Cardiac muscle cell (in vitro differentiated cells and primary cell): ENCODE measurements at places on chromosomes 4 and X.

GRCh38 chr4:158845311-158846041, 76.7 kb downstream of the FNIP2 start:
- DNase-seq = no peak

- DNase-seq = no peak
Observed at GRCh38 chr4:69323284-69323683, 43.0 kb downstream of the UGT2B28 start.

DNA sequence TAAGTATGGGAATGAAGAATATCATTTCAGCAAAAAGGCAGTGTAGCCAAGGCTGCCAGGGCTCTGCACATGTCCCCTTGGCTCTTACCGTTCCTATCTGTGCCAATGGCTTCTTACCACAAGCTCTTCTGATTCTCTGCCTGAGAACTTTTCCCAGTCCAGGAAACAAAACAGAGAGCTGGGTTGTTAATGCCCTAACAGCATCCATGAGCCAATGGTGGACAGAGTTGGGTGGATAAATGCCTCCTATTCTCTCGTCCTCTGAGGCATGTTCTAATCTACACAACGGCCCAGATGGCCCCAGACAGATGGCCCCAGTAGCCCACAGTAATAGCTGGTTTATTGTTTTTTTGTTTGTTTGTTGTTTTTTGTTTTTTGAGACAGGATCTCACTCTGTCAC, 28.0 kb downstream of the SCD5 start:
- no peak for DNase-seq

GRCh38 chrX:133229361-133229760, 11.2 kb upstream of the TFDP3 start:
- DNase-seq = no peak

GRCh38 chr4:186932196-186932595, 208.5 kb upstream of the FAT1 start:
- no peak for DNase-seq

- DNase-seq = peak; percentile 69
Observed at GRCh38 chrX:20514358-20514757, 247.6 kb upstream of the RPS6KA3 start.

DNA sequence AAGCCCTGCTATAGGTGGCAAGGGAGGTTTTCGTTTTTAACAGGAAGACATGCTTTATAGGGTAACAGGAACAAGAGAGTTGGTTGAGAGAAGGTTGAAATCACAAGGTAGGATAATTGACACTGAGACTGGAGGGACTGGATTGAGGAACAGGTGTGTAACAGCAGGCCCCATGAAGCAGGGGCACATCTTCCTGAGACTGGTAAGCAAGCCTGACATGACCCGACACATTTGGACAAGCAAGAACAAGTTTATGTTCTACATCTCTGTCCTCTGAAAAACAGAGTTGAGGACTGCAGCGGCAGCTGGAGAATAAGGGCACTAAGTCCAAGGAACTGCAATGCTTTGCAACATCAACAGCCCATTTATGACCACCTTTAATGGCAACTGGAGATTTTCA, 5.2 kb downstream of the RPS4X start:
- no peak for DNase-seq

- no peak for DNase-seq
Observed at GRCh38 chr4:70678383-70678999, 9.8 kb upstream of the UTP3 start.

DNA sequence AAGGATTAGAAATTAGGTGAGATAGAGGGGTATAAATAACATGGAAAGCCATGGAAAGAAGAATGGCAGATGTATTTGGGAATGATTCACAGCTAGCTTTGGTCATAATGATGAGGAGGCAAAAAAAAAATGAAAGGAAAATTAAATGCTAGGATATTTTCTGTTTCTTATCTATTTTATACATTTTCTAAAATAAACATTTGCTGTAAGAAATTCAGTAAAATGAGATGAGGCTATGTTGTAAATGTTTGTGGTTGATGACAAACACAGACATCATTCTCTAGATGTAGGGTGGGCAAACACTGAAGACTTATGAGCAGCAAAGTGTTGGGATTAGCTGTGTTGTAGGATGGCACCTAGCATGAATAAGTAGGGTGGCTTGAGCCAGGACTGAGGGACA, 407.1 kb downstream of the IL15 start:
- no peak for DNase-seq

- no peak for DNase-seq
Observed at GRCh38 chrX:40727093-40727492, 8.2 kb downstream of the MED14 start.

DNA sequence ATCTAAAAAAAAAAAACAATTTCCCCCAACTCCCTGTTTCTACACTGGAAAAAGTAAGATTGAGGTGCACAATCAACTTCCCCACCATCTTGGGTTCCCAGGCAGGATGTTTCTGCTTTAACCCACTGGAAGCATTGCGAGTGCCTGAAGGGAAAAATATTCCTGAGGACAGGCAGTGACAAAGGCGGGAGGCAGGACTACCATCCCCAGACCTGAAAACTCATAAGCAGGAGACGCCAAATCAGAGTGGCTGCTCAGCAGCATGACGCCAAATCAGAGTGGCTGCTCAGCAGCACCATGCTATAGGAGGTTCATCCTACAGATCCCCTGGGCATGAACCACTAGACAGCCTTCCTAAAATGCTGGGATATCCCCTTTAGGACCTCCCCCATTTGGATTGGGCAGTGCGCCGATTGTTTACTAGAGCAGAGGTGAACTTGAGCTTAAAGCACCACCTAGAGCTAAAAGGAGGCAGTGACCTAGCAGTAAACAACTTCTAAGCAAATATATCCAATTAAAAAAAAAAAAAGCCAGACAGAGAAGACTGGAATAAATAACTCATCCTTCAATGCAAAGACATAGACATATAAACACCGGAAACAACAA, 35.0 kb upstream of the GK start:
- no peak for DNase-seq

DNA sequence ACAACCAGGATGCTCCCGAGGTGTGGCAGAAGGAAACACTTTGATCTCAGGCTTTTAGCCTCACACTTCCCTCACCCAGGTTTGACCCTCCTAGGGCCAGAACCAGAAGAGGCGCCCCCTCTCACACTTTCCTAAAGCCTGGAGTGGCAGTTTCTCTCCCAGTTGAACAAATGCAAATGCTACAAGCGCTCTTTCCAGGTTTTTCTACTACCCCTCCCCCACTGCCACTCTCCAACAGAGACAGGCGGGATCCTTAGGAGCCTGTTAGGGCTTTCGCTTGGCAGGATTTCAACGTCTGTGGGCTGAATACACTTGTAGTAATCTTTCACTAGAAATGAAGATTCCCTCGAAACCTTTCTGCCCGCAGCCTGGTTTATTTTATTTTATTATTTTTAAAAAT, 2.4 kb downstream of the TSC22D3 start:
- DNase-seq = peak; percentile 66

- DNase-seq = no peak
Observed at GRCh38 chrX:98956014-98956413, 1454.1 kb downstream of the PCDH19 start.

DNA sequence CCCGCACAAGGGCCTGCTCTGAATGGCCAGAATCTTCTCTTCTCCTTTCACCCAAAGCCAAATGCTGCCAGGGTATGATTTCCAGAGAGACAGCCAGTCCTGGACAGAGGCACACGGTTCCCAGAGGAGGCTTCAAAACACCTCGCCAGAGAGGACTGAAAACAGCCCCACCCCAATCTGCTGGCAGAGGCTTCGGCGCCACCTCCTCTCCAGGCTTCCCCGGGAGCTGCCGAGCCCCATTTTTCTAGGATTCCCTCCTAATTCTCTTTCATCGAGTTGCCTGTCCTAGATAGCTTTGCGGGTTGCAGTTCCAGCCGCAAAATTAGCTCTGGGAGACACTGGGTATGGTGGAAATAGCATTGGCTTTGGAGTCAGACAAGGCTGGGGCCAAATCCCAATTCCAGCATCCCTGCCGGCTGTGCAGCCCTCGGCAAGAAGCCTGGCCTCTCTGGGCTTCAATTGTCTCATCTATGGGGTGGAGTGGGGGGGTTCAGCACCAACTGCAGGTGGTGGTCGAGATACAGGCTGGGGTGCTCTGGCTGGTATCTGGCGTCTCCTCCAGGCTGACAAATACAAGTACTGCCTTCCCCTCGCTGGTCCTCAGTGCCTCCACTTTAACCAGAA, 22.6 kb downstream of the PPP2R2C start:
- no peak for DNase-seq

- DNase-seq = no peak
Observed at GRCh38 chr4:37662861-37663390, 23.2 kb downstream of the RELL1 start.

GRCh38 chr4:147651563-147651962, 32.4 kb downstream of the PRMT9 start:
- DNase-seq = no peak

GRCh38 chrX:121504153-121504552, 456.7 kb downstream of the GLUD2 start:
- no peak for DNase-seq

GRCh38 chr4:3729188-3729881, 36.9 kb upstream of the ADRA2C start:
- peak; percentile 4 for DNase-seq

GRCh38 chr4:109559983-109560686, at the start of gene MCUB:
Gene MCUB, plus strand, starts transcription at chr4:109560246. Its CDS starts 92 bp downstream, at chr4:109560338.
- peak; percentile 78 for DNase-seq

DNA sequence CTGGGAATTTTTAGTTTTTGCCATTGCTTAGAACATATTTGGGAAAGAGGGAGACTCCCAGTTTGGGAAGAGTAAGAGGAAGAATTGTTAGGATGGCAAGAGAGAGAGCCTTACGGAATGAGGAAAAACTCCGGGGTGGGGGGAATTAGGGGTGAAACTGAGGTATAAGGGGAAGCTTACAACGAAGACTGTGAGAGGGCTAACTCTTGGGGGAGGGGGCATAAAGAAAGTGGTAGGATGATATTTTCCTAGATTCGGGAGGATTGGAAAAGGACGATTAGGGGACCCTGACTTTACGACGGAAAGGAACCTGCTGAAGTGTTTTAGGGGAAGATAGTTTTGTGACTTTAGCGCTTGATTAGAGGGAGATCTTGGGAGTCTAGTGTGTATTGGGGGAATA, 86.2 kb upstream of the HPRT1 start:
- DNase-seq = no peak

GRCh38 chr4:71156616-71157015, 163.2 kb downstream of the DCK start:
- peak; percentile 10 for DNase-seq

DNA sequence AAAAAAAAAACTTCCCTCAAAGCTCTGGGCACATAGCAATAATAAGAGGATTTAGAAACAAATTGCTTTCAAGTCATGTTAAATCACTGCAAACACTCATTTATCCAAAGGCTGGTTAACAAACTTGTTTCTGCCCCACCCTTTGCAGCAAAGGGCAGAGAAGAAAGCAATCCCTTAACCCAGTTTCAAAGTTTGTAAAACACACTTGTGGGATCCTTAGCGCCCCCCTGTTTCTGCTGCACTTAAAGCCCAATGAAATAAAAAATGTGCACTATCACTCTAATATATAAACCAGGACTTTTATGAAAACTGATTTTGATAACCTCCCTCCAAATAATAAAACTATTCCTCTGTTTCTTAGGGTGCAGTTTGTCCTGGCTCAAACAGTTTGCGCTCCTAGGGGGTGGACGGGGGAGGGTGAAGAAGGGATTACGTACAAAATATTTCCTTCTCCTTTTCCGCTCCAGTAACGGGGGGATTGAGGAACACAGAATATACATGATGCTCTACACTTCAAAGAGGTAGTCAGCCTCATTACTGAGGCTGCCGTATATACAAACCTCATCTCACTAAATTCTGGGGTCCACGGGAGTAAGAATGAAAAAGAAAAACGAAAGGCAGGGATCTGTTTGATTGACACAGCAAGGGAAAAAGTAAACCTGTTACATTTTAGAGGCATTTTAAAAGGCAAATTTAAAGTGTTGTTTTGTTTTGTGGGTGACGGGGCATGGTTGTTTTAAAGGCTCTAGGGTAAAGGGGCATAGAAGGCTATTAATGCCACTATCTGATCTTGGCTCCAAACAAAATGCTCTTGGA, 3.1 kb upstream of the PCDH10 start:
- DNase-seq = no peak

DNA sequence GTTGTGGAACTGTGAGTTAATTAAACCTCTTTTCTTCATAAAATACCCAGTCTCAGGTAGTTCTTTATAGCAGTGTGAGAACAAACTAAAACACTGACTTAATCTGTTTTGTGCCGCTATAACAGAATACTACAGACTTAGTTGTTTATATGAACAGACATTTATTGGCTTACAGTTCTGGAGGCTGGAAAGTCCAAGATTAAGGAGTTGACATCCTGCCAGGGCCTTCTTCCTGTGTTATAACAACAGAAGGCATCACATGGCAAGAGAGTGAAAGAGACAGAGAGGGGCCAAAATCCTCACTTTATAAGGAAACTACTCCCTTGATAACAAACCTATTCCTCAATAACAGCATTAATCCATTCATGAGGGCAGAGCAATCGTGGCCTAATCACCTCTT, 42.5 kb upstream of the KCNIP4 start:
- peak; percentile 49 for DNase-seq

DNA sequence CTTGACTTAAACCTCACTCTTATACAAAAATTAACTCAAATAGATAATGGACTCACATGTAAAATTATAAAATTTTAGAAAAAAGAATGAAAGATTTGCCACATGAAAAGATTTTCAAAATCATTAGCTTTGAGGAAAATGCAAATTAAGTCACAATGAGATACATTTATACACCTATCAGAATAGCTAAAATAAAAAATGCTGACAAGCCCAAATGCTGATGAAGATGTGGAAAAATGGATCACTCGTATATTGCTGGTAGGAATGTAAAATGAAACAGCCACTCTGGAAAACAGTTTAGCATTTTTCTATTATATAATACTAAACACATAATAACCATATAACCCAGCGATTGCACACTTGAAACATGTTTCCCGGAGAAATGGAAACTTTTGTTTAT, 316.2 kb downstream of the ANKRD50 start:
- DNase-seq = no peak

GRCh38 chr4:48629458-48629857, 139.4 kb downstream of the ZAR1 start:
- DNase-seq = no peak

DNA sequence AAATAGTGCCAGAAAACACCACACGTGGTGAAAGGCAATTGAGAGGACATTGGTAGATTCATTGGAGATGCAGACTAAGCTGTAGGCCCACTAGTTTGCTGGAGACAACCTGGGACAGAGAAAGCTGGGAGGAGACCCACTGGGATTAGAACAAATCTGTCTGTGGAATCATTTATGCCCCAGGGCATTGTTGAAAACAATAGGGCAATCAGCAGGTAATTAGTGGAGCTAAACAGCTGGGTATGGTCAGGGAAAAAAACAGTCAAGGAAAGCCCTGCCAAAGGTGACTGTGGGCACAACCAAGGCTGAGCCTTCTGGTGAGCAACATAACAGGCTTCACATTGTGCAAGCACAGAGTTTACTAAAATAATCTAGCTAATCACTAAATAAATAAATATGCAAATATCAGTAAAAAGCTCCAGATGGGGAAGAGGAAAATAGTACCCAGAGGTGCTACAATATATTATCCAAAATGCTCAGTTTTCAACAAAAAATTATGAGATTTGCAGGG, 9.0 kb downstream of the TCEAL3 start:
- no peak for DNase-seq

DNA sequence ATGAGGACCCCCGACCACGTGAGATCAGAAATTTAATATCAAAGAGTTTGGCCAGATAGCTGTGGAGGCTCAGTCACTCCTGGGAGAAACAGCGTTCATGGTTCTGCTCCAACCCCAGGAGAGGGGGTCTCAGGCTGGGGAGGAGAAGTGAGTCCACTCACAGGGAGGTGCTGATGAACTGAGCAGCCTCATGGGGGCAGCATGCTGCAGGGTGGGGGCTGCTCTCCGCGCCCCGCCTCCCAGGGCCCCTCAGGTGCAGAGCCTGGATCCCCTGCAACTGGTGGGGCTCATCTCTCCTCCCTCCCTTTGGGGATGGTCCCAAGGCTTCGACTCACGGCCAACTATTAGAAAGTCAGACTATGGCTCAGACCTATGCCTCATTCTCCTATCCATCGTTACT, 26.6 kb upstream of the C4orf50 start:
- DNase-seq = no peak
